ENCODE measurements at places on chromosomes 5 and 9.

- DNase-seq: no peak
These were observed 73.7 kb downstream of the MPDZ start for GRCh38 chr9:13205824-13206223.

GRCh38 chr9:83932011-83932410, 10.8 kb upstream of the KIF27 start:
- no peak for DNase-seq

DNA sequence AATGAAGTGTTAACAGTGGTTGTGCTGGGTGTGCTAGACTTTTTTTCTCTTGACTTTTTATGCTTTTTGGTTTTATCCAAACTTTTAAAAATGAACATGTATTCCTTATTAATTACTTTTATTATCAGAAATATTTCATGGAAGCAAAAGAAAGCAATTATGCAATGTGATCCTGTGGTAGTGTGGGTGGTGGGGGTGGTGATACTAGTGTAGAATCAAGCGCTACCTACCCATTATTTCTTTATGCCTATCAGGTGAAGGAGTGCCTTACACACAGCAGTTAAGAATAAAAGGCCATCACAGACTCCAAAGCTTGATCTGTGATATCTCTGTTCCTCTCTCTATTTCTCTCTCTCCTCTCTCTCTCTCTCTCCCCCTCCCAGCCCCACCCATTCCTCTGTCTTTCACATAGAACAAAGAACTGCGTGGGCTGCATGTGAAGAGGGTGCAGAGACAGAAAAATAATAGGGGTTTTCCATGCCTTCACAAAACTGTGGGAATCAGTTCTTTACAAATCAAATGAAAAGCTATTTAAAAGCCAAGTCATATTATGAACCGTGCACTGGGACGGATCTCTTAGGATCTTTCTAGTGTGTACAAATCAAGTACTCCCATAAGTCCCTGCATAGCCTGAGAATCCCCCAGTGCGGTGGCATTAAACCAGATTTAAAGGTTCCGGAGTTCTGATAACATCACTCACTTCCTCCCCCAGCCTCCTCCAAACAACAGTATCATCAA, 351.2 kb downstream of the RAB3C start:
- no peak for DNase-seq

DNA sequence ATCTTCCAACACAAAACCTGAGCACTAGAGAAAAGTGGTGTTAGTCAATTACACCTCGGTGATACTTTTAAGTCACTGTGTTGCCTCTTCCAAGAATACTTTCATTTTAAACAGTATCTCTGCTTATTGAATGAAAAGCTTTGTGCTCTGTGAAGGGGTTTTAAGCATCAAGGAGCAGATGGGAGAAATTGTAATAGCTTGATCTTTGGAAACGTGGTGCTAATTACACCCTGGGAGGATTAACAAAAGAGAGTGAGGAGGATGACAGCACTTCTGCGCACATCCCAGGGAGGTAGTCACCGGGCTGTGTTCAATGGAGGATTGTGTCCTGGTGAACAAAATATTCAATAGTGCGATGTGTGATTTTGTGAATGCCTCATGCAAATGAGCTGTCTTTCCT, 477.4 kb upstream of the ADAMTS16 start:
- peak; percentile 65 for DNase-seq

- no peak for DNase-seq
These were observed 340.0 kb upstream of the PIK3R1 start for GRCh38 chr5:67875601-67876000.

DNA sequence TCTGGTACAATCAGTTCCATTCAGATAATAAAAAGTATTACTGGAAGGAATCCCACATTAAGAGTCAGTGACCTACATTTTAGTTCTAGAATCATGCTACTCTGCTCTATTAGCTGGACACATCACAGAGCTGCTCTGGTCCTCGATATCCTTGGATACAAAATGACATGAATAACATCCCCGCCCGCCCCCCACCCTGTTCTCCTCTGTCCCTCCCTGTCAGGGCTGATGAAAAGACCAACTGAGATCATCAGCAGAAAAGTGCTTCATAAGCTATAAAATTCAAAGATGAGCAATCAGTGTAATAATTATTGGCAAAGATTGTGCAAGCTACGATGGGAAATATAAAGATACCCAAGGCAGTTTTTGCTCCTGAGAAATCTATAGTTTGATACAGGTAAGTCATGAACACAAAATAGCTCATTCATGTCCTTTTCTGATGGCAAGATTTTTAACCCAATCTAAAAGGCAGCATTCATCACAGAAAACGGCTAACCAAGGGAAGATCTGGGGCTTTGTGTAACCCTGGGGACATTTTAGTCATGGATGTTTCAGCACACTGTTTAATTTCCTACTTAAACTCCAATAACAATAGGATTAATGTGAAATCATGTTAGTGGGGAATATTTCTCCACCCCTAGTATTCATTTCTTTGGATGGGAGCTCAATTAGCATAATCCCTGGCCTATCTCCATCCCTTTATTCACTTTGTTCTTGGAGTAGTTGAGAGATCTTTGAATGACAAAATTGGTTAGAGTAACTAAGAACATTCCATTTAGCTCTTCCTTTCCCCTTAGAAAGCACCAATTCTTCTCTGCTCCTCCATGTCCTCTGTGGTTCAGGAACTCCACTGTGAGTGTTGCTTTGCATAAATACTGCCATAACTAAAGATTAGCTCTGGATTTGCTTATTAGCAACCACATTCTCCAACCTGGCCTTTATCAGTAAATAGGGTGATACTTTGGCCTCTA, 459.4 kb upstream of the GRIA1 start:
- DNase-seq: no peak

DNA sequence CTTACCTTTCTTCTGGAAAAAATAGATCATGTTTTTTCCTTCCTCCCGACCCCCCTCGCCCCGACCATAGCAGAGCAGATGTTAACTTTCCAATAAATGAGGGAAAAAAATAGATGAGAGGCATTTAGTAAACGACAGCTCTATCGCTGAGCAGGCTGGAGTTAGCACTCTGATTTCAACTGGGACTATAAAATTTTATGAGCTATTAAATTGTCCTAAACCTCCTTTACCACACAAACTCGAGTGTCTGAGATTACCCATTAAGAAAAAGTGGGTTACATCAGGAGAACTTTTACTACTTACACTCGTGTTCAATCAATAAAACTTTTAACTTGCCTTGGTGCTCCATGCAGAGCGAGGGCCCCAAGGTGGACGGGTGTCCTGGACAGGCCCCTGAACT, 59.8 kb upstream of the RNU6ATAC start:
- DNase-seq: no peak

- DNase-seq: no peak
These were observed 75.9 kb downstream of the KDM4C start for GRCh38 chr9:6833518-6834192.

- DNase-seq: no peak
These were observed 391.0 kb downstream of the TMEM232 start for GRCh38 chr5:110335361-110336066.

GRCh38 chr5:132677682-132678400, 4.1 kb downstream of the IL4 start:
- DNase-seq: no peak

GRCh38 chr5:71877511-71877910, 158.4 kb downstream of the CARTPT start:
- no peak for DNase-seq

DNA sequence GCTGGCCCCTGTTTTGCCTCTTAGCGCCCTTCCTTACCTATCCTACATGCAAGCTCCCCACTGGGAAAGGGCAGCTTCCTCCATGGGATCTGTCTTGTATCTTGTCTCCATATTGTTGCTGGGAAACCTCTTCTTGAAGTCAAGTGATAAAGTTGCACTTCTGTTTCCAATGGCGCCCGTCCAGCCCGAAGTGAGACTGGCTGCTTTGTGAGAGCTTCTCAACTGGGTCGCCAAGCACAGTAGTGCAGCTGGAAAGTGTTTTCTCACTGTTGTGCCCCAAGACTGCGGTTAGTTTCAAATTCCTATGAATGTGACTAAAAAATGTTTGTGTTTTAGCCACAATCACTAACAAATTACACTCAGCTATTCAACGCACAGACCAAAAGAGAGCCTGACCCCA, 506.6 kb upstream of the MPDZ start:
- DNase-seq: no peak

- no peak for DNase-seq
These were observed 51.4 kb downstream of the CFAP77 start for GRCh38 chr9:132461281-132461896.

DNA sequence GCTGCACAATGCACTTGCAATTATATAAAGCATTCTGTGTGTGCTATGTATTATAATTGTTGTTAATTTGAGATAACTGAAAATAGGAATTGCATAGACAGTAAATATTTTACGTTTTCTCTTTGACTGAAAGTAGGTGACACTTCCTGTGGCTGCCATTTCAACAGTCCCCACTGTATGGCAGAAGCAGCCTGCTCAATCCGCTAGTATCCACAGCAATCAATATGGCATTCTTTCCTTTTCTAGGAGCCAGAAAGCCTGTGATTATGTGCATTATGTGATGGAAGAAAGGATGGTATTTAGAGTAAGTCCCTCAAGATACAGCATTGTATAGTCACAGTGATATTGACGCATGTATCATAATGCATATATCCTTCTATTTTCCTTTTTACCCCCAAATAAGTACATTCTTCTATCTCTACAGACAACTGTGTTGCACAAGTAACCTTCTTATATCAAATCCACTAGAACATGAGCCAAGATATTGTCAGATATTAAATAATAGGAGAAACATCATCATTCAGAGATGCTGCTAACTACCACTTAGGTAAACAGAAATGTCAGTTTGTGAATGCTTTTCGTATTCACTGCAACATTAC, 59.7 kb downstream of the CARTPT start:
- DNase-seq: peak; percentile 54

DNA sequence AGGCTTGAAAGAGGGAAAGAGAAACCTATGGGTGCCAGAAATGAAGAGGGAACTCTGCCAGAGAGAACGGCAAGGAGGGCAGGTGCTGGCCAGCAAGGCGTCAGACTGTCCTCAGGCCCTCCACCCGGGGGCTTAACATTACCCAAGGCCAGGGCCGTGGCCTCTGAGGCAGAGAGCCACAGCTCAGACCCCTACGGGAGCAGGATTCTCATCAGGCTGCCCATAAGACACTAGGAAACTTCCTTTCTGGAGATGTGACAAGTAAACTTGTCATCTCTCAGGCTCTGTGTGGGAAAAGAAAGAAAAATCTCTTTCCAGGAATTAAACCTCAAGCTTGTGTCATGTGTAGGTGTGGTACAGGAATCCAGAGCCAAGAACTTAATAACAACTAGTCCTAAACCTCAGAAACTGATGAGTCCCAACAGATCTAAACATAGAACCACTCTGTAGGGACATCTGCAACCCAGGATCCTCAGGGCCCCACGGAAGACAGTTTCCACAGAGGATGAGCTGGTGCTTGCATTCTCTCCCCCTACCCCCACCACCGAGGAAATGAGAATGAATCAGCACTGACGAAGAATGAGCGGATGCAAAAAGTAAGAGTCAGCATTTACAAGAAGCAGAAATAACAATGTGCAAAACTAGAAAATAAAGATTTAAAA, 74.3 kb downstream of the DCP2 start:
- no peak for DNase-seq

- DNase-seq: peak; percentile 94
These were observed at the start of gene LIFR for GRCh38 chr5:38556599-38557307. Gene LIFR, minus strand, starts transcription at chr5:38556646. Its CDS starts 25,999 bp downstream, at chr5:38530647.

GRCh38 chr9:107489144-107489673, 360 bp downstream of the KLF4 start:
- DNase-seq: peak; percentile 63

DNA sequence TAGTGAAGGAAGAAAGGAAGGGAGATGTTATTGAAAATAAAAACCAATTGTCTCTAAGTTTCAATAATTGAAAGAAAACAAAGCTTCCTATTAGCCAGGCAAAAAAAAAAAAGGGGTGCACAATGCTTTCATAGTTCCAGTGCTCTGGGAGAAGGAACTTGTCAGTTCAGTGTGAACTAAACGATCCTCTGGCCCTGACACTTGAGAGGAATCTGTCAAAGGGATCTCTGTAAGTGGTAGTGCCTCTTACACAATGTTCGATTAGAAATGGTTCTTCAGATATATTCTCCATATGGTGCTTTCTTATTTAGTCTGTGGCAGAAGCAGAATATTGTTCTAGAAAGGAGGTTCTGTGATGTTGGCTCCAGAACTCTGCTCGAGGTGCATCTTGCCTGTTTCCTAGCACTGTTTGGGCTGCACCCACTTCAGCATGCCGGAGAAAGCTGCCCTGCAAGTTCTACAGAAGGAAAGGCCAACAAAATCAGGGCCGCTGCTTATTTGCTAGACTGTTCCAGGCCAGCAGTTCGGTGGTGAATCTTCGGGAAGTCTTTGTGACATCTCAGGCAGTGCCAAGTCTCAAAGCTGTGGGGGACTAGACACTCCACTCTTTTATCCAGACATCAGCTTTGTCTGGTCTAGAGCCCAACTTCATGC, 90.9 kb downstream of the PIK3R1 start:
- DNase-seq: no peak

- DNase-seq: no peak
These were observed 21.1 kb downstream of the GEMIN5 start for GRCh38 chr5:154916874-154917273.

- DNase-seq: no peak
These were observed 41.3 kb downstream of the AP3B1 start for GRCh38 chr5:78253201-78253600.

DNA sequence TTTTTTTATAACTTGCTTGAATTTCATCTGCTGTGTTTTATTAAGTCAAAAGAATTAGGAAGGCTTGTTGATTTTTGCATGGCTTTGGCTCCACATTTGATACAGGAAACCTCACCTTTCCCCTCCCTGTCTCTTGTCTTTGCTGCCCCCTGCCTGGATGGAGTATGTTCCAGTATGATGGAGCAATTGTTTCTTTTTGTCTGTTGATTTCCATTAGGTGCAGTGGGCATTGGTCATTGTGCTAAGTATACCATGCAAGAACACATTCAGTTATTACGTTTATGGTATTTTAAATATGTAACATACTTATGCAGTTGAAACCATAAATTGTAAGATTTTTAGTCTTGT, 19.6 kb downstream of the TJP2 start:
- peak; percentile 64 for DNase-seq

- no peak for DNase-seq
These were observed 994 bp downstream of the POLE3 start for GRCh38 chr9:113409481-113409880.
